A549 treated with AZD2906 at 1 μM for 4 hours (cell line): ENCODE measurements at places on chromosomes 4 and X. TPM values are rescaled to one million over a fixed set of nuclear protein-coding genes. Genes with fewer than 3 reads are reported as not detected.

Gene PABPC5
- total RNA-seq, result 0.06 TPM in 1 of 5 replicates, not detected in the others

Gene CCNB3
- total RNA-seq, result 0.29 to 0.81 TPM (median 0.67 TPM) in 5 replicates

Gene GAGE12D
- not detected in 5 replicates for total RNA-seq

Gene SHOX
- 0.02 TPM in 4 of 5 replicates, not detected in the other for total RNA-seq

Gene POF1B
- 1.9 to 2.7 TPM (median 2.3 TPM) in 5 replicates for total RNA-seq

Gene PAK3
- total RNA-seq, result 0.03 TPM in 1 of 5 replicates, not detected in the others

Gene NUP62CL
- total RNA-seq, result 10.4 to 18.4 TPM (median 14.9 TPM) in 5 replicates

Gene GPRASP2
- total RNA-seq, result 4.7 to 8.5 TPM (median 5.7 TPM) in 5 replicates

Gene CENPI
- total RNA-seq, result 11.0 to 14.9 TPM (median 13.1 TPM) in 5 replicates

Gene DDX53
- not detected in 5 replicates for total RNA-seq

Gene CFAP99
- total RNA-seq, result 0.05 to 0.16 TPM (median 0.08 TPM) in 3 of 5 replicates, not detected in the others

Gene SPCS3
- total RNA-seq, result 30.9 to 36.8 TPM (median 34.3 TPM) in 5 replicates

Gene BMPR1B
- 4.3 to 8.1 TPM (median 5.9 TPM) in 5 replicates for total RNA-seq

Gene UGT2B15
- total RNA-seq, result 0.03 to 0.07 TPM (median 0.03 TPM) in 3 of 5 replicates, not detected in the others
